ENCODE measurements at places on chromosomes 1 and 21. TPM values are rescaled to one million over a fixed set of nuclear protein-coding genes. Genes with fewer than 3 reads are reported as not detected.

GRCh38 chr1:93014168-93014567 is 52.9 kb upstream of the DIPK1A start:
- DNase-seq: no peak
- no peak overlapping the region for H3K27ac ChIP-seq
- H3K36me3 ChIP-seq: no peaks in the 10 kb centered on the region
- no peaks in the 10 kb centered on the region for H3K27me3 ChIP-seq

DNA sequence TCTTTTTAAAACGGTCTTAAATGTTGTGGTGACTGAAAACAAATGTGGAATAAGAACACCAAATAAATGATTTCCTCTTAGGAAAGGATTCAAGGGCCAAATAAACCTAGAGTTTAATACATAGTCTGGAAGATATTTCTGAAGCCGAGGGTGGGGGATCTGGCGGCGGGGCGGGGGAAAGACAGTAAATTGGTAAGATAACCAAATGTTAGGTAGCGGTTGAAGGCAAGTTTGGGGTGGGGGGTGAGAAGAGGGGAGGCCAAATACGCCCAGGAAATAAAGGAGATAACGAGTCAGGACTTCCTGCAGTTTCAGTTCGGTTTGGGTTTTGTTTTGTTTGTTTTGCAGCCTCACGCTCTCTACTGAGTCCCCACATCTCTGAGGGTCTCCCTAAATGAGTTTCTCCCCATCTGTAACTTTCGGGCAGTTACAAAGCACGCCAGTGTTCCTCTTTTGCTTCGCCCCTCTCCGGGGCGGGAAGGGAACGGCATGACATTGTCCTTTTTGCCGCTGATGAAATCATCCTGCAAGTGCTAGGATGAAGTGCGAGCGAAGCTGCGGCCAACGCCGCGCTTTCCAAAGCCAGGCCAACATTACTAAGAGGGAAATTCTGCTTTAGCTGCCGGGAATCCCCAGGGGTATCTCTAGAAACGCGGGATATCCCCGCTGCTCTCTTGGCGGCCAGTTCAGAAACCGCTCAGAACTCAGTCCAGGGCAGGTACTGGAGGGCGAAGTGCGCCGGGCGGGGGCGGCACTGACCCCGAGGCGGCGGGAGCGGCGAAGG is 844 bp downstream of the NIBAN1 start:
- peak overlapping the region; percentile 90 for H3K27ac ChIP-seq
- peaks cover 33% of the 10 kb centered on the region for H3K4me1 ChIP-seq
- peak; percentile 20 for DNase-seq
- H3K27me3 ChIP-seq: no peaks in the 10 kb centered on the region
- no peaks in the 10 kb centered on the region for H3K36me3 ChIP-seq

TBX19 gene
- 3.5 TPM for total RNA-seq

GJA4 gene
- total RNA-seq: not detected

Data from T-cell (primary cell).